ENCODE measurements at places on chromosomes 12 and 14.

DNA sequence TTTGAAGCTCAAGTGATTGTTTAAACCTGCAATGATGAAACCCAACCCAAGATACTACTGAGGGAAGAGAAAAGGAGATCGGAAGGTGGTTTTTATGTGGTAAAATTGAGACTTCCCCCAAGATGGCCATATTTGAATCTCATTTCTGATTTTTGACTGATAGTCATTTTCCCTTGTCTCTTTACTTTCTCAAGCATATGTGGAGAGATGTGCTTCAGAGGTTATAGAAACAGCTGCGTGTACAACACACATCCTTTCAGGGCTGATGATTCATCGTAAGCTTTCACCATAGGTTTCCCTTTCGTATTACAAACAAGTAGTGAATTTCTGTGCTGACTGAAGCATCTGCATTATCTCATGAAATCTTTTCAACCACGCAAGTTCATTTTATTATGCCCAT is 276.2 kb downstream of the EMP1 start:
- DNase-seq: no peak

DNA sequence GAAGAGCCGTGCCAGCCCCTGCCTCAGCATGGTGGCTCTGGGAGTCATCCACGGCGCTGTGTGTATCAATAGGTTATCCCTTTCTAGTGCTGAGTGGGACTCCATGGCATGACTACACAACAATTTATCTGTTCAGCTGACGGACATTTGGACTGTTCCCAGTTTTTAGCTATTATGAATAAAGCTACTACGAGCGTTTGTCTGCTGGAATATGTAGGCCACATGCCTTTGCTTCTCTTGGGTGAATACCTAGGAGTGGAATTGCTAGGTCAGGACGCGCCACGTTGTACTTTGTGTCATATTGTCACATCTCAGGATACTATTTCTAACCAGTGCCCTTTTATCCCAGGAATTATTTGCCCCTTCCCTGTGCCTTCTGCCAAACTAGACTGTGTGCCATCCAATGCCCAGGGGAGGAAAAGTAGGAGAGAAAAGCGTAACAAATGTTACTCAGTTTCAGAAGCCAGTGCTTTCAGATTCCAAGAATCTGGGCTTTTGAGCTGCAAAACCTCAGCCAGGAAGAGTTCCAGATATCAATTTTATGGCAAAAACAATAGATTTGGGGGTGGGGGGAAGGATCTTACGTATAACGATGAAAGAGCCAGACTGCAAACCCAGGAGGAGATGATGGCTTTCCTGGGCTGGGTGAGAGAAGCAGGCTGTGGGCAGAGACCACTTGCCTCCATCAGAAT is 62.5 kb upstream of the NCOR2 start:
- no peak for DNase-seq

- DNase-seq: peak; percentile 53
Observed at GRCh38 chr14:104723651-104724406, at the start of gene ADSS1. Gene ADSS1, plus strand, starts transcription at chr14:104724229. Its CDS starts 42 bp downstream, at chr14:104724271.

GRCh38 chr12:86143162-86143561 is 113.0 kb downstream of the MGAT4C start:
- DNase-seq: no peak

- no peak for DNase-seq
Observed at GRCh38 chr12:96063046-96063445, 27.7 kb upstream of the LTA4H start.

- DNase-seq: peak; percentile 66
Observed at GRCh38 chr14:54805445-54806322, 96.9 kb downstream of the GCH1 start.

GRCh38 chr12:109445191-109445609 is 31.9 kb downstream of the KCTD10 start:
- no peak for DNase-seq

- DNase-seq: no peak
Observed at GRCh38 chr12:15601210-15601800, 187.9 kb downstream of the EPS8 start.

DNA sequence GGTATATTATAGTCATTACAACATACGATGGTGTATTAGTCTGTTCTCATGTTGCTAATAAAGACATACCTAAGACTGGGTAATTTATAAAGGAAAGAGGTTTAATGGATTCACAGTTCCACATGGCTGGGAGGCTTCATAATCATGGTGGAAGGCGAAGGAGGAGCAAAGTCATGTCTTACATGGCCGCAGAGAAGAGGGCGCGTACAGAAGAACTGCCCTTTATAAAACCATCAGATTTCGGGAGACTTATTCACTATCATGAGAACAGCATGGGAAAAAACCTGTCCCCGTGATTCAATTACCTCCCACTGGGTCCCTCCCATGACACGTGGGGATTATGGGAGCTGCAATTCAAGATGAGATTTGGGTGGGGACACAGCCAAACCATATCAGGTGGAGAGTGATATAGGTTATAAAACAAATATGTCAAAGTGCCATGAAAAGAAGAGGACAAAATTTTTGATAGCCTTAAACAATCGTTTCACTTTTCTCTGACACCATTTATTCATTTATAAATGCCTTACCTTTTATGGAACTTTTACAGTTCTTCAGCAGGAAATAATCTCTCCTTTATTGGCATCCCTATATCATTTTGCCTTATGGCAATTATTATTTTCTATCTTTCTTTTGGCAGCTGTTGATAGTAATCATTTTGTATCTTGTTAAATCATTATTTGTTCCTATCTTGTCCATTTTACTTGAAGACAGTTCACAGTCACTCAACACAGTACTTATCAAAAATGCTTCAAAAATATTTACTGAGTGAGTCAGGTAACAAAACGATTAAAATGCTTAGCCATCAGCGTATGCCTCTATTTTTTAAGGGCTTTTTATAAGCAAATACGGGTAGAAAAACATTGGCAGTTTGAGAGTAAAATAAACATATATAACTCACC is 196.0 kb downstream of the RAD51B start:
- DNase-seq: no peak

DNA sequence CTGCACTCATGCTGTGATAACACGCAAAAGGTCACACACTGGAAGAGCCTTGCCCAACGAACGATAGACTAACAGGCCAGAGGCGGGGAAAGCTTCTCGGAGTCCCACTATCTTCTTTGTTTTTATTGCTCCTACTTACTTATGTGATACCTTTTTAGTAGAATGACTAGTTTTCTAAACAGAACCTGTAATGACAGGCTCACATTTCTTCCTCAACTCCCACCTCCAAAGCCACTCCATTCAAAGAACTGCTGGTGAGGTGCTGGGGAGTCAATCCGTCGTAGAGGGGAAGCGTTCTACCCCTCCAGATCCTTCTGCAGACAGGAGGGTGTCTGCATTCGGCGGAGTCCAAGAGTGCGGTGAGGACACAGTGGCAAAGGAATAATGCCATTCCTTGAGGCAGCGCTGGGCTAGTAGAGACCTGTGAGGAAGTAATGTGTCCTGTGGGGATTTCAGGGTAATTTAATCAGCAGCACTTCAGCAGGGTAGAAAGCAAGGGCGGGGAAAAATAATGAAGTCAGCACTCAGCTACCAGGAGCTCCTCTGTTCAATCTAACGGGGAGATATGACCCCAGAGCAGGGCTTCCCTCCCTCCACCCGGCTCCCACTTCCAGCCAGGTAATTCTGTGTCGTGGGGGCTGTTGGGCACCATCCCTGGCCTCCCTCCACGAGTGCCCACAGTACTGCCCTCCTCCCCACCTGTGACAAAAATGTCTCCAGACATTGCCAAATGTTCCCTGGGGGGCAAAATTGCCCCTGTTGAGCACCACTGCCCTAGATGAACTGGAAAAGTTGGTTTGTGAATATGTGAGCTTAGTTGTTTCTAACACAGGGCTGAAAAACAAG is 25.2 kb downstream of the SPRING1 start:
- no peak for DNase-seq

DNA sequence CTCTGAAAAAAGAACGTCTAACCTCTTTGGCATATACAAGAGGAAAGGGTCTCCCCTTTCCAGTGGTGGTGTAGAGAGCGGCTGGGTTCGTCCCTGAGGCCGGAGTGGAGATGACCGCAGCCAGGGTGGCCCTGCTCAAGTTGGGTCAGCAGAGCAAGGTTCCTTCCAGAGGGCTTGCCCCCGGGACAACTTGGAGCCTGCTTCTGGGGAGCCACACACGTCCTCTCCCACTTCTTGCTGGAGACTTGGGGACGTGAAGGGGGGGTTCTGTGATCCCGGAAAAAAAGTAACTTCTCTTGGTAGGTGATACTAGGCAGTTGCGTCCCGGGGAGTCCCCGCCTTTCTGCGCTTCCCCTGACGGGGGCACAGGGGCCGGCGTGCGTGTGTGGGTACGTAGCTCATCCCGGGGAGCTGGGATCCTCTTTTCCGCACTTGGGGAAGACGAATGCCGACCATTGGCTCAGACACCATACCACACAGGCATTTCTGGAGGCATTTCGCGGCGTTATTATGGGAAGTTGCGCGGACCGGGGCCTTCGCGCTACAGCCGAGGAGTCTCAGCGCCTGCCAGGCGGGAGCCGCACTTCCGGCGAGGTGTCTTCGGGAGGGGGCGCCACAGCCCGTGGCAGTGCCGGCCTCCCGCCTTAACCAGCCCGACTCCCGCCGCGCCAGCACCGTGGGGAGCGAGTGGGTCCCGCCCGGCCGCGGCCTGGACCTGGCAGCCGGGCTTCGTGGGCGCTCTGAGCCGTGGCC is 14.8 kb upstream of the PAX9 start:
- DNase-seq: no peak
